ENCODE measurements at places on chromosomes 3 and 15.

DNA sequence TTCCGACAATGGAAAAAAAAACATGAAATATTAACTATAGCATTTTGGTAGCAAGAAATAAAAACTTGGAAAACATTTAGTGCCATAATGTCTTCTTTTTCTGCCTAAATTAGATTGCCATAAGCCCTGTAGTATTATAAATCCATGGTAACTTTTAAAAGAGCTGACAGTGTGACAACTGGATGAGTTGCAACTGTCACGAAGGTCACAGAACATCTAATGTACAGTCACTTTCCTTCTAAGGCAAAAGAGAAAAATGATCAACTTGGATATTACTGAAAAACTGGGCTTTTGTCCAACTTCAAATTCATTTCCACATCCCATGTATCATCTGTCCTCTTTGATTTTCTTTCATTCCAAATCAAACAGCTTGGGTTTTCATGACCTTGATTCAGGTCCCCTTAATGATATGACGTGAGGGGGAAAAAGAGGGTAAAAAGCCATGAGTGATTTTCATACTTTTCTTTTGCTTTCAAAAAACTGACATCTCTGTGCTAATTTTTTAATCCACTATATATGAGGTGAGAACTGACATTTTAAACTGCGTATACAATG is 602 bp downstream of the CPB1 start:
- DNase-seq, result no peak

DNA sequence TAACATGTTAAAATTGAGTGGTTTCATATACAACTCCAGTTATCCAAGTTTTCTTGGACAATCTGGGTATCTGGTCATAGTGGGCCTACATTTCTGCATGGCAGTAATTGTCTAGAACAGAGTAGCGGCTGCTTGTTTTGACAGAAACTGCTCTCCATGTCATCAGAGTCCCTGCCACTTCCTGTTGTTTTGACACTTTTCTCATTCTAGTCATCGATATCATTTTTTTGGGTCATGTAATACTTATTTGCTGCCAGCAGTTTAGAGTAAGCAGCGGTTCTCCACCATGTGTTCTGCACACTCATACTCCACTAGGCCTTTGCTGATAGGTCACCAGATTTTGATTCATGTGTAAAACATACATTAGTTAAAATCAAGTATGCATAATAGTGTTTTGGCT is 81.5 kb downstream of the SLC25A26 start:
- DNase-seq, result no peak

DNA sequence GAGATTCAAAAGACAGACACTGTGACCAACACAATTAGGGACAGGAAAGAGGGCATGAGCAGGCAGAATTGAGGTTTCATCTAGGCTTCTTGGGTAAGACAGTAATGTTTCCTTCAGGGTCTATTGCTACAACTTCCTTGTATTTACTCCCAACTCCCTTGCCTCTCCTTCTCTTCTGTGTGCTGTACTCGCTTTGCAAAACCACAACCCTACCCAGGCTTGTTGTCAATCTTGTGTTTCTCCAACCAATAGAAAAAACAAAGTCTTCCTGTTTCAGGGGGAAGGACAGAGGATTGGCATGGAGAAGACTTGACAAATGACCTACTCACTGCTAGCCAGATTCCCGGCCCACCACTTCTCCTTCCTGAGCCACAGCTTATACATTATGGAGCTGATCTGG is 36.3 kb upstream of the MASP1 start:
- no peak for DNase-seq

- no peak for DNase-seq
These were observed 10.3 kb downstream of the RASGRP1 start for GRCh38 chr15:38554354-38554753.

DNA sequence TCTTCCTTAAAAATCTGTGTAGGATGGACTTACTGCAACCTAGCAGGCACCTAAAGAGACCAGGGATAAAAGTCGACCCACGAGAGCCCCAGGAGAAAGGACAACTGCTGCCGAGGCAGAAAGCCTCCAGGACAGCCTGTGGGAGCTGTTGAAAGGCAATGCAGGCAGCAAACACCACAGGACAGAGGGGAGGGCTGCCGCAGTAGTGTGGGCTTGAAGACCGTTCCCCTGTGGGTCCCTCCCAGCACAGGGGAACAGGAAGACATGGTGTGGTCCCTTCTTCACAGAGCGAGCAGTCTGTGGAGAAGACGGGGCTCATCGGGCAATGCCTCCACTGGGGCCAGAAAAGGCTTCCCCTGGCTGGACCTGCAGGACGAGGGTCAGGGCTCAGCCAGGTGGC is 58.5 kb upstream of the GATA2 start:
- no peak for DNase-seq

DNA sequence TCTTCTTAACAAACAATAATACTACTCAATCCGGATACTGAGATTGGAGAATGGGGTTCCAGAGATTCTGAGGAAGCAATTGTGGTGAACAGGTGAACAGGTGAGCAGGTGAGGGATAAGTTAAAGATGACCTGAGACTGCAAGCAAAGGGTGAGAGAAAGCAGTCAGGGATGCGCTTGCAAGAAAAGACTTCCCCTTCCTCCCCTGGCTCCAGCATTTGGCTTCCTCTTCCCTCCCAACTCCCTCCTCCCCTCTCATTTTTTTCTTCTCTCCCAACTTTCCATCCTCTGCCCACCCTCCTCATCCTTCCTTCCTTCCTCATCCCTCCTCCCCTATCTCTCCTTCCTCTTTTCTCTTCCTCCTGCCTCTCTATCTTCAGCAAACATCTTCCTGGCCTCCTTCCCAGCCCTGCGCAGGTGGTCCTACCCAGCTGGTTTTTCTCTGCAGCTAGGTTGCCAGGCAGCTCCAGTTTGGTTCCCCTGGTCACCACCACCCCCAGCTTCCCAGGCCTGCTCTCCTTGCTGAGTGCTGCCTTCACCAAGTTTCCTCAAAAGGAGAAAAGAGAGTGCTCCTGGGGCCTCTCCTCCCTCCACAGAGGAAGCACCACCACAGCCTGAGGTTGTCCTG is 10.4 kb upstream of the VIPR1 start:
- DNase-seq, result no peak

GRCh38 chr3:107452436-107452835 is 70.3 kb upstream of the BBX start:
- no peak for DNase-seq

- no peak for DNase-seq
These were observed 688 bp downstream of the SETD5 start for GRCh38 chr3:9397906-9398699.

GRCh38 chr3:194536871-194537637 is 50.3 kb upstream of the ATP13A3 start:
- DNase-seq, result no peak

DNA sequence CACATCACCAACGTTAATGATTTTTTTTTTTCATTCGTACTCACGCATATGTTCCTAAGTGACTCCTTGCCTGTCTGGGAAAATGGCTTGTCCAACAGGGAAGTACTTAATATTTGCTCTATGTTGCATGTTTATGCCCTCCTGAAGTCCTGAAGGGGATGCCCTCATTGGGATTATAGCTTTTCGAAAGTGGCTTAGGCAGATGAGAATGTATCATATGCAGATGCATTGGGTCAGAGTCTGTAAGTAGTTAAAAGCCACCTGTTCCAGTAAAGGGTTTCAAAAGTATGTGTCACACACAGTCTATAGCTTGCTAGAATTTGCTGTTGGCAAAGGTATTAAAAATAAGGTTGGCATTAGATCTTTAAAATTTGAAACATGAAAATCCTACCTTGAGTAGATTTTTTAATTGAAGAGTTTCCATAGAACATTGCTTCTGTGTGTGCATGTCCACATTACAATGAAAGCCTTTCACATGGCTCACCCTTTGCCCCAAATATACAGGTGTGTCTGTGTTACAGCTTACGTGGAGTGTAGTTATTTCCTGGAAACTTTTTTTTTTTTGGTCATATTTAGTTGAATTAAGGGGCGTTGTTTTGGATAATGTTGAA is 2.1 kb downstream of the ABHD17C start:
- DNase-seq, result no peak

- DNase-seq, result no peak
These were observed 207.8 kb upstream of the MCTP2 start for GRCh38 chr15:94023531-94023930.

DNA sequence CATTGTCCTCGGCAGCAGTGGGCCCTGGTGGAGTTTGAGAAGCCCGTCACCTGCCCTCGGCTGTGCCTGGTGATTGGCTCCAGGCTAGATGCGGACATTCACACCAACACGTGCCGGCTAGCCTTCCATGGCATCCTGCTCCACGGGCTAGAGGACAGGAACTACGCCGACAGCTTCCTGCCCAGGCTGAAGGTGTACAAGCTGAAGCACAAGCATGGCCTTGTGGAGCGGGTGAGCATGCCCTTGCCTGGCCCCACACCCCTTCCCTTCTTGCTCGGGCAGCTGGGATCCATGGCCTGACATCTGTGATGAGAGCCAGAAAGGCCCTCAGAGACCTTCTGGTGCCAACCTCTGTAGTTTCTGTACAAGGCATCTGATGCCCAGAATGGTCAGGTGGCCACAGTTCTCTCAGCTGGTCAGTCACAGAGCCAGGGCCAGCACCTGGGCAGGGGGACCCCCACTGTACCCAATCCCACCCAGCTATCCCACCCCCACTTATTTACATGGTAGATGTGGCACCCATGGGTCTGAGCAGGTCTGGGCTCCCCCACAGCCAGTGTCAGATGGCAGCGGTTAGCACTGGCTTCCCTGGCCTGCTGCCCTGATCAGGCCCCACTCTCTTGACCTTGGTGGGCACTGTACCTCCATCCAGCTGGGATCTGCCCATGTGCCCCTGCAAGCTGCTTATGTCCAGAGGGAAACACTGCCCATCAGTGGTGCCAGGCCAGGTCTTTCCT is 124.9 kb downstream of the DNAJB8 start:
- DNase-seq, result no peak

DNA sequence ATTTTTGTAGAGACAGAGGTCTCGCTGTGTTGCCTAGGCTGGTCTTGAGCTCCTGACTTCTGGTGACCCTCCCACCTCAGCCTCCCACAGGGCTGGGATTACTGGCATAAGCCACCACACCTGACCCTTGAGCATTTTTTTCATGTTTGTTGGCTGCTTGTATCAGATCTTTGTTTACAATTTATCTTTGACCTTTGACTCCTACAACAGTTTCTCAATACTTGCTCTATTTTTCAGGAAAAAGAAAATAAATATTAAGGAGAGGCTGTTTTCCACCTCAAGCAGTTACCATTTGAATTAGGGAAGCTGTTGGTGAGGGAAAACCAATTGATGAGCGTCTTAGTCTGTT is 44.5 kb downstream of the LIMD1 start:
- no peak for DNase-seq

GRCh38 chr3:17025594-17026139 is 140.9 kb downstream of the PLCL2 start:
- DNase-seq, result no peak

- peak; percentile 88 for DNase-seq
These were observed at the start of gene NISCH for GRCh38 chr3:52455283-52456168. Gene NISCH (plus strand): TSS chr3:52455604. CDS start chr3:52455642, 38 bp downstream.

DNA sequence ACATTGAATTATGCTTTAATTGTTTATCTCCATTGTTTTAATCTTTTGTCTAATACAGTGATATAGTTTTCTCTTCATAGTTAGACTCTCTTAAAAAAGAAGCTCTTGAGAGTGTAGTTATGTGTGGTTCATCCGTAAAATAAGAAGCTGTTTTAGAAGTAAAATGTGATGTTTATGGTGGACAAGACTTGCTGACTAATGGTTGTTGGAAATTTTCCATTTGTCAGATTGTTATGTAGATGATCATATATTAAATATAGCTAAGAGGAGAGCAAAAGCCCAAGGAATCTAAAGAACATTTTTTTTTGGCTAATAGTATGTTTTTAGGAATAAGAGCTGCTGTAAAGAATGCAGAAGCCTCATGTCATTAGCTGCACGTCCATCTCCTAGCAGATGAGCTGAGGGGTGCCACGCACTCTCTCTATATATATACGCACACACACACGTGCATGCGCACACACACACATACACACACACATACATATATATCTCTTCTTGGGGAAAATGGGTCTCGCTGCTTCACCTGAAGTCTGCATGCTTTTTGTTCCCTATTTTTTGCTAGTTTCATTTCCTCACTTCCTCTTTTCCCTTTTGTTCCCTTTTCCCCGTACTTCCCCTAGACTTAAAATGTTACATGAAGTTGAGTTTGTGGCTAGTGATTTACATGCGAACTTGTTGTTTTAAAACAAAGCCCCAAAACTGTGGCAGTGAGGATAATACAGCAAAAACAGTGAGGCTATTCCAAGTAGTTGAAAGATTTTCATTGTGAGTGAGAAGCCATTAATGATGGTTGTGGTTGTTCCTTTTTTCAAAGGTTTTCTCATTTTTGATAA is 107.8 kb downstream of the MBNL1 start:
- DNase-seq, result no peak

- no peak for DNase-seq
These were observed 188.7 kb upstream of the EIF1B start for GRCh38 chr3:40120806-40121205.

DNA sequence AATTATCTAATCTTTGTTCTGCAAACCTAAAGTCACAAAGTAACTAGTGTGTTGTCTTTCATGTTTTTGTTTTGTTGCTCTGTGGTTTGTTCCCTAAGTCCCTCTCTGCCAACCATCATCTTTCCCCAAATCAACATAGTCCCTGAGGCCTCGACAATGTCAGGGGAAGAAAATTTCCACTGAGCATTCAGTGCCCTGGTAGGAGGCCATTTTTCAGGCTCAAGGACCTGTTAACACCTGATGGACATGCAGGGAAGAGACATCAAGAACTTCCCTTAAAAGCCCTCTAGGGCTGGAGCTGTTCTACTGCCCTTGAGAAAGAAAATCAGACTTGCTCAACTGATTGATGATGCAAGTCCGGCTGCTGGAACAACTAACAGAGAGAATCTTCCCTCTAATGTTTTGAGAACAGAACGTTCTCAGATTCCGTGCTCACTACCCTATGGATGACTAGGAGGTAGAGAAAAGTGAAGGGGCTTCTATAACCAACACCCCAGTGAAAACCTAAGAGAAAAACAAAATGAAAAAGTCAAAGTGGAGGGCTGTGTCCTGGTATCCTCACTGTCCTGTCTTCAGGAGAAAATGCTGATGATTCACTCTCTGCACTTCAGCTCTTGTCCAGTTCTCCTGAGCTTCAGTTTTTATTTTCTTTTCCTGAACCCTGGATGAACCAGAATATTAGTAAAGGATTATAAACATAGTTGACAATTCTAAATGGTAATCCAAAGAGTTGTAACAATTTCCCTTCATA is 373.1 kb downstream of the FOXP1 start:
- no peak for DNase-seq

DNA sequence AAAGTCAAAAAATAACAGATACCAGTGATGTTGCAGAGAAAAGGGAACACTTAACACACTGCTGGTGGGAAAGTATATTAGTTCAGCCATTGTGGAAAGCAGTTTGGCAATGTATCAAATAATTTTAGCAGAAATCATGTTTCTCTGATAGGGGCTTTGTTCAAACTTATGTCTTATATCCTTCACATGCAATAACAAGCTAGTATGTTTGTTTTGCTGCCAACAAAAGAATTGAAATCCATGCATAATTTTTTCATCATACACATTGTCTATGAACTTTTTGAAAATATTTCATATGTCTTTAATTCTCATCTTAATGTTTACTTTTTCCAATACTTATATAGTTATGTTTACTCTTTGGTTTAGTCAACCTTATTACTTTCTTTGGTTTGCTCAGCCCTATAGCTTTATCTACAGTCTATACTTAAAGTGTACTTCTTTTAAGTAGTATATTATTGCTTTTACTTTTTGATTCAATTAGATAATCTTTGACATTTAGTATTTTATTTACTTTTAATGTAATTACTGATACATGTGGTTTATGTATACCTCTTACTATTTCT is 639.6 kb upstream of the CBLB start:
- DNase-seq, result no peak
